Frontal cortex (tissue), 4 donors: ENCODE measurements at places on chromosomes 5 and 9. TPM values are rescaled to one million over a fixed set of nuclear protein-coding genes. Genes with fewer than 3 reads are reported as not detected.

Gene NDUFB6
- total RNA-seq, result 44.8 TPM

Gene ZNF618
- total RNA-seq, result 4.9 TPM

Gene IDNK
- total RNA-seq, result 6.5 TPM

DNA sequence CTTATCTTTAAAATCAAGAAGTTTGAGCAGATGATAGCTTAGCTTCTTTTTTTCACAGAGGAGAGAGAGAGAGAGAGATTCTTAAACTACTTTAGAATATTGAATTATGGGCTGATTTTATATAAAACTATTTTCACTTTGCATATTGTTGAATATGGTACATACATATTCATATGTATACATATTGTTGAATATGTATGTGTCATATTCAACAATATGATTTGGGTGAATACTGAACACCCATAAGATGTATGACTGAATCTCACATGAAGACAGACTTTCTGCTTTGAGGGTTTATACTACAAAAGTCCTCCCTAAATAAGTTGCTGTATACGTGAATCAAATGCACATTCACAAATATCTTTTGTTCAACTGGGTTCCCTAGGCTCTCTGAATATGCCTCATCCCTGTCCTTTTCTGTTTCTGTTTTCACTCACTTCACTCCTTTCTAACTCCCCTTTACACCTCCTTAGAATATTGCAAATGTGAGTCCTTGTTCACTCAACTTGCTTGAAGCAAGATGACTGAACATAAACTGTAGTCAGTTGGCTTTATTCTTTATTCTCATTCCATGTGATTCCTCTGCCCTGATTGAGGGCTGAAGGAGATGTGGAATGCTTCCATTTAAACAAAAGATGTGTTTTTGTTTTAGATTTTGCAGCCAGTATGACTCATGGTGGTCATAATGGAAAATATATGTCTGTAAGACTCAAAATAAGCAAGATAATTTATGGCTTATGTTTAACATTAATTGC, 225.4 kb upstream of the DAB2 start:
- DNase-seq, result no peak

Gene EIF4EBP3
- total RNA-seq, result not detected

GRCh38 chr5:3801967-3802366, 206.3 kb downstream of the IRX1 start:
- no peak for DNase-seq

DNA sequence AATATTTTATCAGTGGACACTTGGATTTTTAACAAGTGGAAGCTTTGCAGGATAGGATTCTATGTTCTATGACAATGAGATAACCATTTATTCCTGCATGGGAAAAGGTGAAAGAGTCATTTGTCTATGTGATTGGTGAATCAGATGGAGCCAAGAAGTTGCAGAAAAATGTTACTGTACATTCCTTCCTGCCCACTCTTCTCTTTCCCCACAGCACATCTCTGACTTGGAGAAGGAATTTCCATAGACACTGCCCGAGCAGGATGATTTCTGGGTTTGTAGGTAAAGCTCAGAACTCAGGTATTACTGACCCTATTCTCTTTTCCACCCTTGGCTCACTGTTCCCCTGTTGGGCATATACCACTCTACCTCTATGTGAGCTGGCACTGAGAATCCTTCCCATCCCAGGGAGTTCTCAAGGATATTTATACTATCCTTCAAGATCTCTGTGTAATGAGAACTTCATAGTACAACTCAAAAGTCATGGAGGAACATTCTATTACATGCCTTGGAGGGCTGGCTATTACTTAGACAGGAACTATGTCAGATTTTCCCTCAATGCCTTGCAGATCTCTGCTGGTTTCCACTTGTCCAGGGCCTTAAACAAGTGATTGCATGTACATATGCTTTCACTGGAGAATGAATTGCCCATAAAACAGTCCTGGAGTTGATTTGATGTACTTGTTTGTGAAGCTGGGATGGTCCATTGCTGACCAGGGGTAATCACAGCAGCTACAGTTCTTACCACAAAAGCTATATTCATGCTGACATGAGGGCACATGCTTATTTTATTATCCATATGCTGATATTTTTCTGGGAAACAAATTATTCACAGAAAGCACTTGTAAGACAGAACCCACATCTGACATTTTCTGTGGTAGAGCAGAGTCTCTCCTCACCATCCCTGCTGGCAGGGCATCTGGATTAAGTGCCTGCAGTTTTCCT, 24.1 kb downstream of the SLC1A3 start:
- DNase-seq, result no peak

GRCh38 chr9:86732514-86733171, 214.7 kb downstream of the GAS1 start:
- no peak for DNase-seq

Gene OTP
- not detected for total RNA-seq

- no peak for DNase-seq
Measured at GRCh38 chr5:171242521-171242920, 66.5 kb upstream of the TLX3 start.

Gene CTXN3
- total RNA-seq, result 13.9 TPM

- no peak for DNase-seq
Measured at GRCh38 chr9:130112538-130113151, 58.9 kb downstream of the GPR107 start.

DNA sequence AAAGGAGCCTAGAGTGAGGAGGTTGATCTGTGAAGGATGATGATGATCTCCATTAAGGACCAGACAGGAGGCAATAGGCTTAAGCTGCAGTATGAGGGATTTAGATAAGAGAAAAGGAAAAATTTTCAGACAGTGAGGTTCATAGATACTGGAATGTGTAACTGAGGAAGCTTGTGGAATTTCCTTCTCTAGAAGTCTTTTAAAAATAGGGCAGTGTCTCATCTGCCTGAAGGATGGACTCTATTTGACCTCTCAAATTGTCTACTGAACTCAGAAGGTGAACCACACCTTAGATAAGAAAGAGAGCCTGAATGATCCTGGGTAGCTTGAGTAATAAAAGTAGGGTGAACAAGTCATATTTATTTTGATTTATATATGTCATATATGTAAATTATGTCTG, 148.2 kb upstream of the CDKN2B start:
- DNase-seq, result no peak

Gene LAMC3
- total RNA-seq, result 2.4 TPM

GRCh38 chr5:156623381-156624040, 226.6 kb upstream of the PPP1R2B start:
- DNase-seq, result no peak

DNA sequence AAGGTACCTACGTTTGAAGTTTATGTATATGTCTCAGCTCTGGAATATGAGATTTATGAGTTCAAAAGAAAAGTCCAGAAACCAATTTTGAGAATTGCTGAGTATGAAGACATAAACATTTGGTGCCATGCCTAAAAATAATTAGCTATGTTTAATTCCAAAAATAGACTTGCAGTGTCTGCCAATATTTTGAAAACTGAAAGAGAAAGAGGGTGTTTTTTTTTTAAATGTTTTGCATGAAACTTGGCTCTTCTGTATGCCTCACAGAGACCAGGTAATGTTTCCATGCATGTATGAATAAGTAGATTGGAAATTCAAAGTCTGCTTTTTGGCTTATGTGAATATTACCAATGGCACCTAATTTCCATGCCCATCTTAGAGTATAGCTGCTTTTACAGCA, 634.4 kb upstream of the C9orf72 start:
- DNase-seq, result no peak

Gene GLRA1
- total RNA-seq, result under 0.01 TPM

Gene ACOT12
- total RNA-seq, result 1.6 TPM

DNA sequence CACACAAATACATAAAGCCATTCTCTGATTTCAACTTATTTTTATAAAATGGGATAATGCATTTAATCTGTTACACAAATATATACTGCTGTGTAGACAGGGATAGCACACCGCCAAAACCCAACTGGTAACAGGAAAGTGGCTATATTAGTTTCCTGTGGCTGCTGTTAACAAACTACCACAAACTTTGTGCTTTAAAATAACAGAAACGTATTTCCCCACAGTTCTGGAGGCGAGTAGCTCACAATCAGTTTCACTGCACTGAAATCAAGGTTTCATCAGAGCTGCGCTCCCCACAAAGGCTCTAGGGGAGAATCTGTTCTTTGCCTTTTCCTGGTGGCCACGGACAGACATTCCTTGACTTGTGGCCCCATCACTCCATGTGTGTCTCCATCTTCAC, 94.0 kb downstream of the MLLT3 start:
- DNase-seq, result no peak

DNA sequence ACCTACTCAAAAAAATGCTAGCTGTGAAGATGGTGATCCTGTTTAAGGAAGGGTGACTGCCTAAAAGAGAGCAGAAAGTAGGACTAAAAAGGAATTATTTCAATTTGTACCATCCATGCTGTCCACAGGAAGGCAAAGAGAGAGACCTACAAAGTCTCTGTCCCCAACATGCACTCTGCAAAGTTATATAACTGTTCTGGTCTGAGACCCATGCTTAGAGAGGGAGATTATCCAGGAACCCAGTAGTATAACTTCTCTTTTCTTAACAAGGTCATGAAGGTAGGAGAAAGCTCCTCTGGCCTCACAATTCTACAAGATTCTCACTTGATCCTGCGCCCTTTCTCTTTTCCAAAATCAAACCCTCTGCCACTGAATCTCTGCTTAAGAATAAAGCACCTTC, 25.8 kb downstream of the SLC22A4 start:
- no peak for DNase-seq

DNA sequence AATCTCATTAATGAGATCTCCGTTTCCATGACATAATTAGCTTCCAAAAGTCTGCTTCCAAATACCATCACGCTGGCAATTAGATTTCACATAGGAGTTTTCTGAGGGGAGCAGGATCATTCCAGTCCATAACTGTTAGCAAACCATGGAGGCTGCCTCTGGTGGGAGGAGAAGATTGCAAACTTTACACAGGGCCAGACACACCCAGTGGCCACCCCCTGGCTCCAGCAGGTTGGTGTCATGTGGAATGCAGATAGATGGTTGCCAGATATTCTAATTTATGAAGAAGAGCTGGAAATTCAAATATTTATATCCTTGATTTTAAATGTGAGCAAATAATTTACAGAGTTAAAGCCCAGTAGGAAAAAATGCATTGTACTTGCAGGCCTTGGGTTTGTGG, 164.2 kb downstream of the ICE1 start:
- DNase-seq, result no peak

GRCh38 chr5:114612406-114612805, 250.5 kb downstream of the KCNN2 start:
- DNase-seq, result no peak
